ENCODE measurements at places on chromosomes 7 and 10.
A peak's percentile ranks its signal among the peaks of the same experiment; 100 is the strongest.

- no peak for DNase-seq
Observed at GRCh38 chr7:159015454-159016410, 128.9 kb downstream of the VIPR2 start.

- no peak for DNase-seq
Observed at GRCh38 chr10:109969760-109970346, 37.9 kb upstream of the ADD3 start.

DNA sequence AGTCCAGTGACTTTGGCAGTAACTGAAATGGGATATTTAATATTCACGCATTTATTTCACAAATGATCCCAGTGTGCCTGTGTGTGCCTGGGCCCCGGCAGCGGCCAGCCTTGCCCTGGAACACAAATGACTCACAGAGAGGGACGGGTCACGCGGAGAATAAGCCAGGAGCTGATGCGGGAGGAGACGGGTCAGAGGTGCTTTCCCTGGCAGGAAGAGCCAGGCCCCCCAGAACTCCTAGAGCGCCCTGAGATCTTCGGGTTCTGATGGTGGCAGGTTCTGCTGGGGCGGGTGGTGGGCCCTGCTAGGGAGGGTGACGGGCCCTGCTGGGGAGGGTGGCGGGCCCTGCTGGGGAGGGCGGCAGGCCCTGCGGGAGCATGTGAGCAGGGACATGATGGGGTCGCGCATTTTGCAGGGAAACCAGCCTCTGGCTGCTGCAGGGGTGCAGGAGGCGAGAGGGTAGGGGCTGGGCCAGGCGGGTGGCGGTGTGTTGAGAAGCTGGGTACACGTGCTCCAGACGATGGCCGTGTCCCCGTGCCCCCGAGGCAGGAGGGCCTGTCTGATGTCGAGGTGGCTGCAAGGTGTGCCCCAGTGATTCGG, 84.2 kb upstream of the DIP2C start:
- DNase-seq = no peak

GRCh38 chr7:141575654-141576448, 24.6 kb downstream of the AGK start:
- DNase-seq = no peak

GRCh38 chr10:88920198-88920597, 32.4 kb downstream of the ACTA2 start:
- no peak for DNase-seq

GRCh38 chr7:131107337-131108211, 220.1 kb upstream of the MKLN1 start:
- DNase-seq = peak; percentile 78

DNA sequence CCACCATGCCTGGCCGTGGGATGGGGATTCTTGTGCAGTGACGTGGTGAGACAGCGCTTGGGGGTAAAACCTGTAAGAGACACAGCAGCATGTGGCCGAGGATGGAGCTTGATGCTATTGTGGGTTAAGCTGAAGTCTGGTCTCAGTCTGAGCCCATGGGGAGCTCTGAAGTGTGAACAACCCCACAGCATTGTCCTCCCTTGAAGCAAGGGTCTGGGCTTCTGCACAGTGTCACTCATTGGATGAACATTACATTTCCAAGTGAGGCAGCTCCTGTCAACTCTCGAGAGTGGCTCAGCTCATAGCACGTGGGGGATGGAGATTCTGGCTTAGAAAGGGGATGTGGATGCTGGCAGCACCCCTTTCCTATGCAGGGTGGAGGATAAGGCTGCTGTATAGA, 32.2 kb upstream of the ZNF438 start:
- DNase-seq = no peak

GRCh38 chr7:21253740-21254687, 173.9 kb upstream of the SP4 start:
- peak; percentile 78 for DNase-seq

- no peak for DNase-seq
Observed at GRCh38 chr7:39054731-39055130, 77.0 kb downstream of the POU6F2 start.

GRCh38 chr7:16982640-16983350, 101.0 kb upstream of the AGR3 start:
- peak; percentile 52 for DNase-seq

DNA sequence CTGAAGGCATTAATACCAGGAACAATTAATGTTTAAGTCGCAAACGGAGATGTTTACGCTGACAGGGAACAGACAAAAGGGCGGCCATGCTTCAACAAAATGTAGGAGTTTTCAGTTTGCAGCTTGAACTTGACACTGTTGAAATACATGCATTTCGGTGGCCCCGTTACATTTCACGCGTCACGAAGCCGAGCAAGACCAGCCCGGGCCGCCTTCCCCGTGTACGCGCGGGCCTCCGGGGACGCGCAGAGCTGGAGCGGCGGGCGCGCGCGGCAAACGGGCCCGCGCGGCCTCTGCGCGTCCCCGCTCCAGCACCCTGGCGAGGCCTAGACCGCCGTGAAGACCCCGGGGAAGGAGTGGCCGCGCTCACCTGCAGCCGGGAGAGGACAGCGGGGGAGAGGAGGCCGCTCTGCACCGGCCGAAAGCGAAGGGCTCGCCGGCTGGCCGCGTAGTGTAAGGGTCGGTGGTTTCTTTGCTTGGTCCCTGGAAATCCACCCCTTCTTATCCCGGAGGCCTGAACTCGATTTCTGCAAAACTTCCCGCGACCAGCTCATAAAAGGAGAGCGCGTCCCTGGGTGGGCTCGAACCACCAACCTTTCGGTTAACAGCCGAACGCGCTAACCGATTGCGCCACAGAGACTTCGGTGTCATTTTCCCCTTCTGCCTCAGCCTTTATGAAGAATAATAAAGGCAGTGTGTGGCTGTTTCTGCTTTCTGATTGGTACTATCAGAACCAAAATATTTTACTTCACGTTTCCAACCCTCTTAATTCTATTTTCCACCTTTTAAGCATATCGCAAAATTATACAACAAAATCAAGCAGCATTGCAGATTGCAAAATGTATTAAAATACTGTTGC, 11.4 kb upstream of the EBLN1 start:
- DNase-seq = no peak

DNA sequence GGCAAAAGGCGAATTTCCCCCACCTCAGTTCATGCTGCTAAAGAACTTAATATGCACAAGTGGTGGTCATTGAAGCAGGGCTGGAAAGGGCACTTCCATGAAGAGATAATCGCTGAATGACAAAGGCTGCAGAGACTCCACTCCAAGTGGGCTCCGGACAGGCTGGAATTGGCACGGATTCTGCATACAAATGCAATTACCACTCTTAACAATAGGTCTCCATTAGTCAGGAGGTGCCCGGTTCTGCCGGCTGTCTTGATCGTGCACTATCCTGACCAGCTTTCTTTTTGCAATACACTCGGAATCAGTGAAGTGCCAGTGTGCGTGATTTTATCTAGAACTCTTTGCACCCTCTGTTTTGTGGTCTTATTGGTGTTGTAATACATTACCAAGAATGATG, 49.7 kb downstream of the INSYN2A start:
- DNase-seq = no peak

- DNase-seq = peak; percentile 64
Observed at GRCh38 chr10:21173802-21174714, 276.9 kb upstream of the NEBL start.

DNA sequence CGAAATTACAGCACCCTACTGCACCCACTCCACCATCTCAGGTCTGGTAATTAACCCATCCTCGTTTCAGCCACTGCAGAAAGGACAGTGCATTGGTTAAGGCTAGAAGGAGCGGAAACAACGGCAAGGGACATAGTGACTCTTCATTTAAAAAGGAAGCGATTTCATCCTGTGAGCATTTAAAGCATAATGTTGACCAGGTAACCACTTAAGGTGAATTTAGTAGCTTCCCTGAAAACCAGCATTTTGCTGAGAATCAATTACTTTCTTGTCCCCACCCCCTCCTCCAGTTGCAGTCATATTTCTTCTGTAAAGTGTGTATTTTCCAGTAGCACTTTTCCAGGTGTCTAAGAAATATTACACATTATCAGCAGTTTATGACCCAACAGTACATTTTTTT, 821 bp upstream of the JAZF1 start:
- DNase-seq = no peak

GRCh38 chr7:24378871-24379616, 95.1 kb downstream of the NPY start:
- peak; percentile 80 for DNase-seq

GRCh38 chr10:124589491-124590041, 127.9 kb downstream of the LHPP start:
- DNase-seq = no peak

DNA sequence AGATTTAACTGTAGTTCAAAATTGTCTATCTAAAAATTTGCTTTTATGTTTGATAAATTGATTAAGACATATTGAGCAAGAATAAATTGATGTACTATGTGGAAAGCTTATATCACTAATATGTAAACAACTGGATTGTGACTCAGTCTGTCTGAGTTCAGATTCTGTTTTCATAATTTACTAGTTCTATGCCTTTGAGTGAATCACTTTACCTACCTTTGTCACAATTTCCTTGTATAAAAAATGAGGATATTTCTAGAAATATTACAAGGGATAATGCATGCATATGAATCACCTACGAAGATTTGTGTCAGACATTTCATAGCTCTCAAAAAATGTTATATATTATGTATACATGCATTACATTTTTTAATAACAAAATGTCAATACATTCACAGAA, 245.1 kb upstream of the ZWINT start:
- no peak for DNase-seq

GRCh38 chr10:114647545-114648138, 10.4 kb downstream of the ABLIM1 start:
- DNase-seq = no peak

- no peak for DNase-seq
Observed at GRCh38 chr10:120613180-120613579, 156.2 kb downstream of the PLPP4 start.

DNA sequence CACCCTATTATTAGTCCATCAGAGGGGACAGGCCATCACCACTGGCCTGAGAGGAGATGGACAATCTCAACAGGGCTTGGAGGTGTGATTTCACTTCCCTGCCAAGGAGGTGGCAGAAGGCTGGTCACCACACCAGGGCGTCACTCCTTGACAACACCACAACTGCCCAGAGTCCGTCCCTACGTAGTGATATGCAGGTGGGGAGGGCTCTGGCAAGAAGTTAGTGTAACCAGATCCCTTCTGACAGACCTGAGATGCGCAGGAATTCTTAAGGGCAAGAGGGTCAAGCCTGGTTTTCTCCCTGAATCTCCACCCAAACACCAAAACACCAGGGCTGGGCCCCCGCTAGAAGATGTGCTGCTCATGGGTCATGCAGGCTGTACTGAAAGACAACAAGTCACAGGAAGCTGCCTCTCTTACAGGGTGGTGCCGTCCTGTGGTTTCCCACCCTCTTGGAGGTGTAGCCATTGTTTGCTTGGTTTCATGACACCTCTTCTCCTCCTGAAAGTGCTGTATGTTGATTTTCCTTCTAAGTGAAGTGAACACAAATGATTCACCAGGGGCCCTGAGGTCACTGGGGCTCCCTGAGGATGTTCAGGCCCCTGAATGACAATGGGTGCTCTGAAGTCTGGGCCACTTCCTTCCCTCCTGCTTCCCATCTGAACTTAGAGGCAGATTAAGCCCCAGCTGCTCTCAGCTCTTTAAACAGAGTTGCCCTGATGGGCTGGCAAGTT, 27.1 kb downstream of the ATXN7L1 start:
- DNase-seq = no peak

DNA sequence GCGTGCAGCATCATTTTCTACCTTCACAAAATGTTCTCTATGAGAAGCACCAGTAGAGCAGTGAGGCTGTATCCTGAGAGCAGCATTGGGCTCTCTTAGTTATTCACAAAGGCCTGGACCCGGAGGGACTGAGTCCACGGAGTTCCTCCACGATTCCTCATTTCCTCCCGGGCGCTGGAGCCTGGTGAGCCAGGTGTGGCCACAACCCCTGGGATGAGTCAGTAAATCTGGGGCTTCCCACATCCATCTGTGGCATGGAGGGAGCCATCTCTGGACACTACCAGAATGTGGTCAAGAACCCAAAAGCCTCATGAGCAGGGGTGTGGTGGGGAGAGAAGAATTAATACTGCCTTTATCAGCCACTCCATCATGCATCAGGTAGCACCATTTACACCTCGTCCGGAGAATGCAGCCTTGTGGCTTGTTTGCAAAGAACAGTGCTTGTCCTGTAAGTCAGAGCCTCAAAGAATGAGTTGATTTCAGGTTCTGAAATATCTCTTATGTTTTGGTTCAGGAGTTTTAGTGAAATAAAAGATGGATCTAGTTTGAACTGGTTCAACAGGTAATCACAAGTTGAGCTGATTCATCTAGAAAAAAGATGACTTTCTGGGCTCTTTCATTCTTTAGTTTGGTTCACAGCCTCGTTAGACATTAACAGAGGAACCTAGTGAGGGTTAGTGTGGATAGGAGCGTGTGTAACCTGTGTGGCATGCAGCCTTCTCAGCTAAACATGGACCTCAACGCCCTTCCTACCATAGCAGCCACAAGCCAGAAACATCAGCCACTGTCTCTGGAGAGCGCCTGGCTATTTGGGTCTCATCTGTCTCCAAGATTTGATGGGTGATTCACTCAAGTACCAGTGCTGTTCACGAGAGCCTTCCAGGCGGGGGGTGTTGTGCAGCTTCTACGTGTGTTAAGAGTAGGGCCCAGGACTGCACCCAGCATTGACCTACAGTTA, 95.2 kb downstream of the WDR37 start:
- no peak for DNase-seq

DNA sequence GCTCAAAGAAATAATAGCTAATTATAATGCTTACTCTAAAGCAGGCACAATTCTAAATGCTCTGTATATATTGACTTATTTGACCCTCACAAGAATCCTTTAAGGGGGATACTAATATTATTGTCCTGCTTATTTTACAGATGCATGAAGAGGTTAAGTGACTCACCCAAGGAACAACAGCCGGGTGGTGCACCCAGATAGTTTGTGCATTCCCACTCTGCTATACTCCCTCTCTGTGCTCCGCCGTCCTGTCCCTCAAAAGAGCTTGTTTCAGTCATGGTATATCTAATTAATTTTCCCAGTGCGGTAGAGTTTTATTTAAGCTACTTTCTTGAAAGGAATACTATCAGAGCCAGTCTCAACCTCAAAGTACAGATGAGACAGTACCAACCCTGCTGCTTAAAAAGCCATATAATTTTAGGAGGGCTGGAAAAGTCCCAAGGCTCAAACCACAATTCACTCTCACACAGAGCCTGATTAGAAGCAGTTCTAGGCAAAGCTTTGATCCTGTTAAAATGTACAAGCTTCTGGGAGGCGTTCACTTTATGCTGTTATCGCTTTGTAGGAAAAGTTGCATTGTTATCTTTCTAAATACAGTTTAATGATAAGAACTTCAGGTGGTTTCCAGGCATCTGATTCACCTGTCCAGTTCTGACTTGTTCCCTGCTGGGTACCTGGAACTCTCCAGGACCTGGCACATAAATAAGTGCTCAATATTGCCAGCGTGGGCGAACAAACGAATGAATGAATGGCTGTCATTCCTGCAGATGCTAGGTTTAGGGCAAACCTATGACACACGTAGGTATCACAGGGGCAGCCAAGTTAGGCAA, 261.5 kb upstream of the KLF14 start:
- DNase-seq = no peak

GRCh38 chr7:12297283-12298108, 86.4 kb downstream of the TMEM106B start:
- peak; percentile 24 for DNase-seq

GRCh38 chr10:77251297-77252013, 386.2 kb downstream of the KCNMA1 start:
- peak; percentile 54 for DNase-seq

GRCh38 chr7:17654940-17655339, 285.4 kb downstream of the SNX13 start:
- no peak for DNase-seq

- DNase-seq = no peak
Observed at GRCh38 chr7:106345421-106346166, 60.8 kb upstream of the NAMPT start.

All from T47D (cell line).